ENCODE measurements at places on chromosomes 2 and 18.

DNA sequence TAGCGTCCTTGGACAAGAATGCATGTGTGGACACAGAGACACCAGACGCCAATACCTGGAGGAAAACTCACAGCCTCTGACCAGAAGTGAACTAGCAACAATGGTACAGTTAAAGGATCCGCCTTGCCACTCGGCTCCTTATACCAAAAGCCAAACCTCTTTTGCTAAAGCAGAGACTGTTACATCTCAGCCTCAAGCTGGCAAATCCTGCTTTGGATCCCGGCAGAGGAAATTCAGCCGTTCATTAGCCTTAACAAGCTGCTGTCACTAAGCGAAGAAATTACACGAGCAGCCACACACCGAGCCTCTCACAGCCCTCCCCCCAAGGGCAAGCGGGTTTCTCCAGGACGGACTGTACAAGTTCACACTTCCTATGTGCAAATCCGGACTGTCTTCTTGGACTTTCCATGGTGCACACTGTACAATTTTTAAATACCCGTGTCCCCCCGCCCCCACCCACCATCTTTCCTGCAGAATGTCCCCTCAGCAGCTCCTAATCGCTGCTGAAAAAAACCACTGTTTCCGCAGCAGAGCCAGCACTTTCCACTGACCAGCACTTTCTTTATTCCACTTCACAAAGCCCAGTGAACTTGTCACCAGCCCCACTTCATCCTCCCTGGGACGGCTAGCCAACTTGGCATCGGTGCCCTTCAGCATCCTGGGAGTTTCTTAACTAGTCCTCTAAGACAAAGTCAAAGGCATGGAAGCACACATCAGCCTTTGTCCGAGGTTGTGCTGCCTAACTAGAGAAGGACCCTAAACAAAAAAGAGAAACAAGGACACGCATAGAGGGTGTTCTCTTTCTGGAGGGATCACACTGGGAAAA is 1.5 kb downstream of the KLF7 start:
- DNase-seq = no peak

GRCh38 chr2:132901661-132902060 is 231.7 kb upstream of the LYPD1 start:
- DNase-seq = no peak

DNA sequence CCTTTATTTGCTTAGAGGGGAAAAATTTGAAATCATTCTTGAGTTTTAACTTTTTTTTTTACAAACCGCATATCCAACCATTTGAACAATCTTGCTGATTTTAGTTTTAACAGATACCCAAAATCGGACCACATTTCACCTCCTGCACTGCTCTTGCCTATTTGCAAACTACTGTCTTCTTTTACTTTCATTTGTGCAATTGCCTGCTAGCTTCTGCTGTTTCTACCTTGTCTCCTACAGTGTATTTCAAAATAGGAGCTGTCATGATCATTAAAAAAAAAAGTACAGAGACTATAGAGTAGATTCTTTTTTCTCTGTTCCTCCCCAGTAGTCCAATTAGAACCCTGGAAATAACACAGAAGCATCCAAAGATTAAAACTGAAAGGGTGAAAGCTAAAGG is 1081.2 kb downstream of the SOCS6 start:
- DNase-seq = no peak

GRCh38 chr18:29154758-29155725 is 978.1 kb upstream of the CDH2 start:
- DNase-seq = no peak

DNA sequence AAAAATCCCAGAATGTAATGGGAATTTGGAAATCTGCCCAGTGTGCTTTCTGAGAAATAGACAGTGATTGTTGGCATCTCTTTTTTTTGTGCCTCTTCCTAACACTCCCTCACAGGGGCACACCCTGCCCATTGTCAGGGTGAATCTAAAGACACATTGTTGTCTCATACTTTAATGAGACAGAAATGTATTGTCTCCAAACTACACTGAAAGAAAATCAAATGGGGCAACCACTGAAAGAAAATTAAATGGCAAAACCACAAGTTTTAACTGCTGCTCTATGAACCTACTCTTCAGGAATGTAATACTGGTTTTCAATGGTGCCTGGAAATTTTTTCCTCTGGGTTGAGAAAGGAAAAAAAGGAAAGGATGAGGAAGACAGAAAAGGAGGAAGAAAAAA is 43.2 kb upstream of the GLS start:
- DNase-seq = no peak

GRCh38 chr2:146077156-146077555 is 1557.2 kb upstream of the ZEB2 start:
- no peak for DNase-seq

DNA sequence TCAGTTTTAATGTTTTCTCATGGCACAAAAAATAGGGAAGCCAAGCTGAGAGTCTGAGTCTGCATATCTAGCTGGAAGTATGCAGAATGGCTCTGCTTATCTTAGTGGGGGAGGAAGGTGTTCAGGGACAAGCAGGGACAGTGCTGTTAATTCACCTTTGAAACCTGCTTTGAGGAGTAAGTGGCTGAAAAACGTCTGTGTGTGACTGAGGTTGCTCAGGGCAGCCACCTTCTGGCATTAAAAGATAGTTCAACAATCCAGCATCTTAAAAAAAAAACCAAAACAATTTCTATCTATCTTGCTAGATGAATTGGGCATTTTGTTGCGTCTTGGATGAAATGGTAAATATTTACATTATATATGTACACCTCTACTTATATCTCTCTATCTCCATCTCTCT is 2.0 kb upstream of the TRPM8 start:
- no peak for DNase-seq

DNA sequence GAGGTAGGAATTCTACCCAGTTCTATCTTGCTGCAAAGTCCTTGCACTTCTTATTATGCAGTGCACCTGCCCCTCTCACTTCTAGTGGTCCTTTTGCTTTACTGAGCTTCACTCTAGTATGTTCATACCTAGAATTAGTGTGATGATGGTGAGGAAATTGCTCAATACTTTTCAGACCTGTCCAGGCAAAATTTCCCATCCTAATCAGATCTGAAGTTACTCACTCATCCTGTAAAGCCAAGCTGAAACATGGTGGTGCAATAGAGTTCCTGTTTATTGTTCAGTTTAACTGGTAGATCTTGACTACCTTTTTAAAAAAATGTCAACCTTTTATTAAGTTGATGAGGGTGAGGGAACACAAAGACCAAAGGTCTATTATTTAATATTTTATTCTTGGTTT is 12.6 kb upstream of the FIGN start:
- DNase-seq = no peak

DNA sequence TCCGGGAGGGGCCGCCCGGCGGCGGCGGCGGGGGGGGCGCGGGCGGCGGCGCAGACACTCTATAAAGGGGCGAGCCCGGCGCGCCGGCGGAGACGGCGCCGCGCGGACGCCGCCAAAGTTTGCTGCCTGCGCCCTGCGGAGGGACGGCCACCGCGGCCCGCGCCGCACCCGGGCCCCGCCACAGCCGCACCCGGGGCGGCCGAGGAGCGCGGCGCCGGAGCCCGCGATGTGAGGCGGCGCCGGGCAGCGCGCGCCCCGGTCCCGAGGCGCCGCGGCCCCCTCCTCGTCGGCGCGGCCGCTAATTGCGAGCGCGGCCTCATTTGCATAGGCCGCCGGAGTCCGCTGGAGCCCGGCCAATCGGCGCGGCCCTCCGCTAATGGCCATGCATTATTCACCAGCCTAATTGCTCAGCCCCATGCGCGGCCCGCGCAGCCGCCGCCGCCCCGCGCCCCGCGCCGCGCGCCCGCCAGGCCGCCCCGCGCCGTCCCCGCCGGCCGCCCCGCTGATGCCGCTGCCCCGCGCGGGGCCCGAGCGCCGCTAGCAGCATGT is at the start of gene SALL3:
SALL3 (plus strand) TSS at position 89 of the 549 bp plus-strand sequence; CDS start at position 546, 457 bp downstream.
- no peak for DNase-seq

GRCh38 chr2:24947561-24948157 is 24.1 kb downstream of the DNAJC27 start:
- DNase-seq = no peak

DNA sequence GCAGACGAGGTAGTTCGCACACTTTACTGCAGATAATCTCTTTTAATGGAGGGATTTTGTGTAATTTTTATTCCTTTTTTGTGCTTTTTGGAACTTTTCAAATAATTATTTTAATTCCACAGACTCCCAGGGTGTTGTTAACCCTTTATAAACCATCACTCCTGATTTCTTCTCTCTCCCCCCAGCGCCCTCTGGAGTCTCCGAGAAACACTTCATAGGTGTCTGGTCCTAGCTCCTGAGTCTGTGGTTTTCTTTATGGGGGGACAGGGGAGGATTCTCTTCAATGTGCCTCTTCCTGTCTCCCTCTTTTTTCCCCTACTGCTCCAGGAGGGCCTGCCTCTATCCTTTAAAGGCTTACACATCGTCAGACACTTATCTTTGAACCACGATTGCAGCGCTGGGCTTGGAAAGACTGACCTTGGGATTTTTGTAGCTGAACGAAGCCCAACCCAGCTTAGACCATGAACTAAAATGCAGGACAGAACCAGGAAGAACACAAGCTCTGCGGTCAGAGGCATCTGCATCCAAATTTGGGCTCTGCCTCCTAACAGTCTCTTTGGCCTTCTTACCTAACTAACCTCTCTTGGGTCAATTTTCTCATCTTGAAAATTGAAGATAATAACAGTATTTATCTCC is 7.1 kb upstream of the PKDCC start:
- DNase-seq = no peak

GRCh38 chr18:46060359-46060841 is 11.7 kb downstream of the PSTPIP2 start:
- no peak for DNase-seq

- DNase-seq = no peak
These were observed at the start of gene IHH for GRCh38 chr2:219060821-219061791. TSS of gene IHH (minus strand) at chr2:219060921. CDS start at chr2:219060467, 454 bp downstream.

DNA sequence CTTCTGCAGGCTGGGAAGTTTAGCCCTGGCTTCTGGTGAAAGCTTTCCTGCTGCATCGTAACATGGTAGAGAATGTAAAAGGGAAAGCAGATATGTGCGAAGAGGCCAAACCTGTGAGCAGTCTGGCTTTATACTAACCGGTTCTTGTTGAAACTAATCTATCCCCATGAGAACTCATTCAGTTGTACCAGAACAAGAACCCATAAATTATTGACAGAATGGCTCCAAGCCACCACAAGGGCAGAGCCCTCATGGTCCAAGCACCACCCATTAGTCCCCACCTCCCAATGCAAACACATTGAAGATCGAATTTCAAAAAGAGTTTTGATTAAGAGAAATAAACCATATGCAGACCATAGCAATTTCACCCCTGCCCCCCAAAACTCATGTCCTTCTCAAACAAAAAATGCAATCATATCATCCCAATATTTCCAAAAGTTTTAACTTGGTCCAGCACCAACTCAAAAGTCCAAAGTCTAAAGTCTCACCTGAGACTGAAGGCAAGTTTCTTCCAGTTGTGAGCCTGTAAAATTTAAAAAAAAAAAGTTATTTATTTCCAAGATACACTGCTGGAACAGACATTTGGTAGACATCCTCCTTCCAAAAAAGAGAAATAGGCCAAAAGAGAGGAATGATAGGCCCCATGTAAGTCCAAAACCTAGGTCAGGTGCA is 318.9 kb downstream of the CNTNAP5 start:
- no peak for DNase-seq

- DNase-seq = no peak
These were observed 159.3 kb downstream of the SCG2 start for GRCh38 chr2:223442847-223443246.

GRCh38 chr2:29954316-29954715 is 32.9 kb upstream of the ALK start:
- no peak for DNase-seq
